ENCODE measurements at places on chromosomes 11 and 22. TPM values are rescaled to one million over a fixed set of nuclear protein-coding genes. Genes with fewer than 3 reads are reported as not detected.
A peak's percentile ranks its signal among the peaks of the same experiment; 100 is the strongest.

DNA sequence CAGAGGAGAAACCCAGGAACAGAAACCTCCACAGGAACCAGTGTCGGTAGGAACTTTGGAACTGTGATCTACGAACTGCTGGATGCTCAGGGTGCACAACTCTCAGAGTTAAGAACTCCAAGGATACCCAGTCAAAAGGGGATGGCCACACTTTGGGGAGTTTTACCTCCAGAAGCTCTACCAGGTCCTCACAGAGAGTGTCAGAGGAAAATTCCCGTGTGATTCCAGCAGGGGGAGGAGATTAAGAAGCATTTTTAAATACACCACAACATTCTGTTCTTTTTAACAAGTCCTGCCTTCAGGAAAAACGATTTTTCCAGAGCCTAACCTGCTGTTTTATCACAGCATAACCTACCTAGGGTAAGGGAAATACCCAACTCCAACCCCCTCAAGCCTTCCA is 104.0 kb downstream of the SOX6 start:
- no peak overlapping the region for H3K27ac ChIP-seq
- H3K4me3 ChIP-seq: no peak overlapping the region
- no peaks in the 10 kb centered on the region for H3K4me1 ChIP-seq
- DNase-seq: no peak
- no peaks in the 10 kb centered on the region for H3K36me3 ChIP-seq
- H3K27me3 ChIP-seq: no peaks in the 10 kb centered on the region

DNA sequence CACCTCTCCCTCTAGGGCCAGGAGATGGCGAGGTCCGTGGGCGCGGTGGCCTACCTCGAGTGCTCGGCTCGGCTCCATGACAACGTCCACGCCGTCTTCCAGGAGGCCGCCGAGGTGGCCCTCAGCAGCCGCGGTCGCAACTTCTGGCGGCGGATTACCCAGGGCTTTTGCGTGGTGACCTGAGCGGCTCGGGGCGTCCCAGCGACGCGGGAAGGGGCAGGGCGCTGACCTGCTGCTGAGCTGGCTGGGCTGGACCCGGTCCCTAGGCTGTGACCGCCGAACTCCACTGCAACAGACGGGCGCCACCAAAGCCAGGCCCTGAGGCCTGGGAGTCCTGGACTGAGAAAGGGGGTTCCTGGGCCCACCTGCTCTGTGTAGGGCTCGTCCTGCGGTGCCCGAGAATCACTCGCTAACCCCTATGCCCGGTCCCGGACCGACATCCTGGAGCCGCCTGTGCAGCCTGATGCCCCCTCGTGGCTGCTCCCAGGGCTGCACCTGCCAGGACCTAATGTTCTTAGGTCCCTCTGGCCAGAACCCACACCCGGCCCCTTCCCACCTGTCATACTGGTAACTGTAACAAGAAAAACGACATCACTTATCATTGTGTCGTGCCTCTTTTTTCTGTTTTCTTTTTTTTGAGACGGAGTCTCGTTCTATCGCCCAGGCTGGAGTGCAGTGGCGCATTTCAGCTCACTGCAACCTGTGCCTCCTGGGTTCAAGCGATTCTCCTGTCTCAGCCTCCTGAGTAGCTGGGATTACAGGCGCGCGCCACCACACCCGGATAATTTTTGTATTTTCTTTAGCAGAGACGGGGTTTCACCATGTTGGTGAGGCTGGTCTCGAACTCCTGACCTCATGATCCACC is 15.0 kb downstream of the RHOD start:
- no peaks in the 10 kb centered on the region for H3K4me1 ChIP-seq
- peak; percentile 76 for DNase-seq
- no peak overlapping the region for H3K27ac ChIP-seq
- H3K4me3 ChIP-seq: no peak overlapping the region
- no peaks in the 10 kb centered on the region for H3K27me3 ChIP-seq
- H3K36me3 ChIP-seq: no peaks in the 10 kb centered on the region

- H3K27me3 ChIP-seq: no peaks in the 10 kb centered on the region
- H3K4me3 ChIP-seq: no peak overlapping the region
- H3K4me1 ChIP-seq: no peaks in the 10 kb centered on the region
- H3K36me3 ChIP-seq: peaks cover 42% of the 10 kb centered on the region
- H3K27ac ChIP-seq: no peak overlapping the region
Observed at GRCh38 chr22:31439808-31440207, 40.4 kb downstream of the DRG1 start.

The TEX12 gene
- 0.27 TPM for total RNA-seq

The GRM5 gene
- not detected for total RNA-seq

The CHST1 gene
- 0.94 TPM for total RNA-seq

The CD248 gene
- total RNA-seq: 2.9 TPM

DNA sequence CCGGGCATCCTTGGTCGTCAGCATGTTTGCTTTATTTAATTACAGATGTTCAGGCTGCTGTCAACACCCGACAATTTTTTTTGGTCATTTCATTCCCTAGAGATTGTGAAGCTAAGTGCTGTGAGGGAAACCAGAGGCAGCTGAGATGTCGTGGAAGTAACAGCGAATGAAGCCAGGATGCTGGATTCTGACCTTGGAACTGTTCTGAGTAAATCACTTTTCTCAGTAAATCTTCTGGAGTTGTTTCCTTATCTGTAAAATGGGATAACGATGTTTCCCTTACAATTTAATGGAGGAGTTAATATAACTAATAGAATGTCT is 390 bp upstream of the CKAP5 start:
- H3K27me3 ChIP-seq: no peaks in the 10 kb centered on the region
- peak overlapping the region; percentile 69 for H3K4me3 ChIP-seq
- no peaks in the 10 kb centered on the region for H3K36me3 ChIP-seq
- peak overlapping the region; percentile 76 for H3K27ac ChIP-seq
- no peak for DNase-seq

GRCh38 chr11:61754534-61755482 is 2.4 kb downstream of the MYRF start:
- H3K4me3 ChIP-seq: no peak overlapping the region
- peak overlapping the region; percentile 47 for H3K27ac ChIP-seq
- peaks cover 13% of the 10 kb centered on the region for H3K27me3 ChIP-seq
- H3K4me1 ChIP-seq: peaks cover 5% of the 10 kb centered on the region
- no peak for DNase-seq
- H3K36me3 ChIP-seq: no peaks in the 10 kb centered on the region

The SOX6 gene
- total RNA-seq: not detected

- no peaks in the 10 kb centered on the region for H3K36me3 ChIP-seq
- peak; percentile 61 for DNase-seq
- peak within 1 kb of the TSS; percentile 84 for H3K4me3 ChIP-seq
- H3K27me3 ChIP-seq: no peaks in the 10 kb centered on the region
- peaks cover 22% of the 10 kb centered on the region for H3K4me1 ChIP-seq
Observed at GRCh38 chr22:50529897-50530579, at the start of gene TYMP. Gene TYMP (minus strand): TSS chr22:50530012. CDS start chr22:50529709, 303 bp downstream.

The AQP11 gene
- 0.11 TPM for total RNA-seq

DNA sequence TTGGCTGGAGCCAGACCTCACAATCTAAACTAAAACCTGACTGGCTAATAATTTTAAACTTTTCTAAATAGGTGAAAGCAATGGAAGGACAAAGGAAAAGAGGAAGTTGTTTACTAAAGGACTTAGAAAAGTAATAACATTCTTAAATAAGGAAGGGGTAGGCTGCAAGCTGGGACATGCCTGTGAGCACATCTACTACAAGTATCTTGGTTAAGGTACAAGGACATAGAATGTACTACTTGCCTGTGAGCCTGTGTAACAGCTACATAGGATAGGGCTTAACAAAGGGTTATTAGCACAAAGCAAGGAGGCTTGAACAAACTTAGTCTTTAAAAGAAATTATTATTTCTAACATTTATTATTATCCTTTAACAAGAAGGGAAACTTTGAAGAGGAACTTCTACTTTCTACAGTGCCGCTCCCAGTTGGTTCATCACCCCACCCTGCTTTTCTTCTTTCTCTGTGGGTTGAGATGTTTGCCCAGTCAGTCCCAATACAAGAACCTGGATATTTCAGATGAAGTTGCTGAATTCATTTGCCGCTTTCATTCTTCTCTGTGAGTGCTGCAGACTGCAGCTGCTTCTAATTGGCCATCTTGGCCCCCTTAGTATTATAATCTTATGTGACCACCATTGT is 87.5 kb downstream of the PRMT3 start:
- peak overlapping the region; percentile 27 for H3K27ac ChIP-seq
- no peak for DNase-seq
- H3K4me1 ChIP-seq: peaks cover 5% of the 10 kb centered on the region
- H3K36me3 ChIP-seq: no peaks in the 10 kb centered on the region
- H3K4me3 ChIP-seq: no peak overlapping the region

DNA sequence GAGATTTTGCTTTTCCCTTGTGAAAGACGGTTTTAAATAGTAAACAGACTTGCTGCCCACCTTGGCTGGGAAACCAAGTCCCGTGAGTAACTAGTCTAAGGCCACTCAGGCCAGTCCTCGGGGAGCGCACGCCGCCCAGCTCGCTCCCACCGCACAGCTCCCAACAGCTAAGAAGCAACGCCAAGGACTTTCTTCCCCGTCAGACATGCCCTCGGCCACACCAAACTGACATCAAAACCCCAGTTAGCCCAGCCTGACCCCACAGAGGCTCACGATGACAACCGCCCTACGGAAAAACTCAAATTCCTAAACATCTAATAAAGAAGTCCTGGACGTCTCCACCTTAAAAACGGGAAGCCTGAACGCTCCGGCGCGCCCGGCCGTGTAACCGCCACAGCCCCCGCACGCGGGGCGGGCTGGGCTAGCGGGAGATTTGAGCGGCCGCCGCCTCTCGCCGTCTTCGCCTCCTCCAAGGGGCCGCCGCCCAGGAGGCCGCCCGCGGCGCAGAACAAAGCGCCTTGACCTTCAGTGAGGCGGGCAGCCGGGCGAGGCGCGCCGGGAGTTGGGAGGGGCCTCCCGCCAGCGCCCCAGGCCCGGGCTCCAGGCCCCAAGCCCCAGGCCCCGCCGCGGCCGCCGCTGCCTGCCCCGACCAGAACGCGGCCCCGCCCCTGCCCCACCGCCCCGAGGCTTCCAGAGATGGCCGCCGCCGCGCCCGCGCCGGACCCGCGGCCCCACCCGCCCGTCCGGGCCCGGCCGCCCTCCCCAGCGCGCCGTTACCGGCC is 486 bp downstream of the NAP1L4 start:
- H3K36me3 ChIP-seq: no peaks in the 10 kb centered on the region
- no peaks in the 10 kb centered on the region for H3K27me3 ChIP-seq
- peaks cover 28% of the 10 kb centered on the region for H3K4me1 ChIP-seq
- peak overlapping the region; percentile 86 for H3K27ac ChIP-seq
